ENCODE measurements at places on chromosomes 7 and 10.

GRCh38 chr10:11184093-11184492 is 166.4 kb downstream of the CELF2 start:
- DNase-seq: no peak

DNA sequence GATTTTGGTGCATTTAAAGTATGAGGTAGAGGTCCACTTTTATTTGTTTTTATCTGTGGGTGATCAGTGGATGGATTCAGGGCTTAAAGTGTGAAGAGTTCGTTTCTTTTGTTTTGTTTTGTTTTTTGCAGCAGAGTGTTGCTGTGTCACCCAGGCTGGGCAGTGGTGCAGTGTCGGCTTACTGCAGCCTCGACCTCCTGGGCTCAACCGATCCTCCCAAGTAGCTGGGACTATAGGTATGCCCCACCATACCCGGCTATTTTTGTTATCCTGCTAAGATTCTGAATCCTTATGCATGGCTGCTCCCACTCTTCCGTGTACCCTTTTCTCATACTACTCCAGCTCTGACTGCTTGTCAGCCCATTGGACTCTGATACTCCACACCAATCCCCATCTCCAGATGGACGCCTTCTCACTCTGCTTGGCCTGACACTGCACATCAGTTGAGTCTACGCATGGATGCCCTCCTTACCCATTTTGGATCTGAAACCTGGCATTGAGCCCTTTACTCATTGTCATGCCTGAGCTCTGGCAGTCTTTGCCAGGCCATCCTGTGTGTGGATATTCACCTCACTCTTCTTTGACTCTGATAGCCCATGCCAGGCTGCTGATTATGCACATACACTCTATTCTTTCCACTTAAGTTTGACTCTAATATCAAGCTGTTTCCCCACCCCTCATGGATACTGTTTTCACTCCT is 119.5 kb downstream of the CCSER2 start:
- DNase-seq: no peak

GRCh38 chr7:103114576-103115008 is 34.3 kb downstream of the NAPEPLD start:
- DNase-seq: peak; percentile 58

DNA sequence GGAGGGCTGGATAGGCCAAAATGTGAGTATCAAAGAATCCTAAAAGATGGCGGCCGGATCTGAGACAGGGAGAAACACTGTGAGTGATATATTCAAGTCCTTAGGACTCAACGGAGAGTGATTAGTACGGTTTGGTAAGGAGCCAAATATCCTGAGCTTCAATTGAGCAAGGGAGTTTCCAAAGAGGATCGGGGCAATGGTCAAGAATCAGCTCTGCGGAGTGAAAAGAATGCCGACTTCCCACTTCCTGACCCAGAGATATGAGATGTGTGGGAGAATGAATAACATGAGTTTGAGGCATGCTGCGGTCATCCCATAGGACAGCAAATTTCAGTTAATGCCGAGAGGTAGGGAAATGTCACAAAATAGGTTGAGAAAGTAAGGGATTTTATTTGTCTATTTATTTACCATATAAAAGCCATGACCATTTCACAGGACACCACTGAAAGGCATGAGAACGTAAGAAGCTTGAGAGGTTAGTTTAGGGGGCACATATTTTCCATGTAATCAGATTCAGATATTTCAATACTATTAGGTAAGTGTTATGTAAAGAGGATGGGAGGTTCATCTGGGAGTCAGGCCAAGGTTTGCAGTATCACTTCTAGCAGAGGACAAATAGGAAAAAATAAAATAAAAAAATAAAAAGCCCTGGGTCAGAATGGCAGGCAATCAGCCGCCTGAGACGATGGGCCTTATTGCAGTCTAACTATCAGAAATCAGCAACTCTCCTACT is 165.6 kb downstream of the HGF start:
- no peak for DNase-seq

DNA sequence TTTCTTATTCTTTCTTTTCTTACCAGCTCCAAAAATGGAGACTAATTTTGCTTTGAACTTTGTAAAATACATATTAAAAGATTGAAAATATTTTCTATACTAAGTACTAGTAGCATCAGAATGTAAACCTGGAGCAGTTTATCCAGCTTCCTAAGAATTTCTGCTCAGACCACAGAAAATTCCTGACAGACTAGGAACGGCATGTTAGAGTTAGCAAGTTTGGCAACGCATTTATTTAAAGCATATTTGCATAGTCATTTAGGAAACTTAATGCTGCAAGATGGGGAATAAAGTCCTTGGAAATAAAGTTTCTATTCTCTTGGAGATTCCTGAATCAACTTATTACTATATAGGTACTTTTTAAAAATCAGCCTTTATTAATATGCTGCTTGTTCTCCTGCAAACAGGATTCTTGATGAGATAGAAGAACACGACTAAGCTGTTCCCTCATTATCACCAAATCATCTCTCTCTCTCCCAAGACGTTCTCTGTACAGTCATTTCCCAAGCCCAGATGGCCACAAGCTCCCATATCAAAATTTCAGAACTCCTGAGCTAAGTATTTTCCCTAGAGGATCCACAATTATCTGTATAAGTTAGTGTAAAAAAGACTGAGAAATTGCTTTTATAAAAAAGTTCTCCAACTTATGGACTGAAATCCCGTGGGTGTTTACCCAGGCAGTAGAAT is 305.8 kb upstream of the NEBL start:
- DNase-seq: peak; percentile 8

DNA sequence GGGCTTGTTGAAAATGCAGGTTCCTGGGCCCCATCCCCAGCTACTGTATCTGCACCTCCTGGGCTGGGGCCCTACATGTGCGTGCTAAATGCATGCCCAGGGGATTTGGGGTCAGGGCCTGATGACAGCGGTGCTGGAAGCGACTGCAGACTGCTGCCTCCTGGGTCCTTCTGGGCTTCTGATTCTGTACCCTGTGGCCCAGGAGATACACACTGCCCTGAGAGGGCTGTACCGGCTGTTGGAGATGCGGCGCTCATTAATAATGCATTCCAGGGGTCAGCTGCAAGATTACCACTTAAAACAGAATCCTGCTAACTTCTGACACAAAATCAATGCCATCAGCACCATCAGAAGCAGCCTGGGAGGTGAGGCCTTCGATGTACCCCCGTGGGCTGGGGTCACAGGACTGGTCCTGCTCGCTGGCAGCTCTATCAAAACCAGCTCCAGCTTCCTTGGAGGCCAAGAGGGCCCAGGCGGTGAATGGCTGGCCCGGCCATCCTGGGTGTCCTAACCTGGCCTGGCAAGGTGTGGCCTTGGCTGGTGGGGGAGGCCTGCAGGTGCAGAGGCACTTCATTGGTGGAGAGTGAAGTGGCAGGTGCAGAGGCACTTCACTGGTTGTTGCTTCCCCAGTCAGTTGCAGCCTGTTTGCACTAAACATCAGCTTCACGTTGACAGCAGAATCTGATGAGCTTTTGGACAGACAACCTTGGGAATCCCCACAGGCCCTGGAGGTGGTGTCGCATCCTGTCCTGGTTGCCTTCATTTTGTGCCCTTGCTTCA is 79.2 kb downstream of the GLRX3 start:
- DNase-seq: no peak

GRCh38 chr10:31668326-31668725 is 260.3 kb downstream of the ARHGAP12 start:
- DNase-seq: no peak

- DNase-seq: no peak
Observed at GRCh38 chr10:34547695-34548094, 267.4 kb downstream of the PARD3 start.

- no peak for DNase-seq
Observed at GRCh38 chr10:129043691-129044090, 423.4 kb upstream of the MGMT start.
